ENCODE measurements at places on chromosomes 1 and 21.

DNA sequence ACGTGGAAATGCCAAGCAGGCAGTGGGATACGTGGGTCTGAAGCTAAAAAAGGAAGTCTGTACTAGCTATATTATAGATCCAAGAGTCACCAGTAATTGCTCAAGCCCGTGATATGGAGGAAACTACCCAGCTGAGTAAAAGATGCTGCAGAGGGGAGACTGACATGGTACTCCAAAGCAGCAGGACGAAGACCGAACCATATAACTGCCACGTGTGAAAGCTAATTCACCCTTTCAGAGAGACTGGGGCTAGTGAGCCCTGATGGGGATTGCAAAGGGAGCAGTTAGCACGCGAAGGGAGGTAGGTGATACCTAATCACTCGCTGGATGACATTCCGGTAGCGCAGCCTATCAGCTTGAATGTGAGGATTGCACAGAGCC, 316 bp downstream of the AP4B1 start:
- no peak for DNase-seq

- DNase-seq: no peak
These were observed 89.7 kb downstream of the SLC45A1 start for GRCh38 chr1:8407652-8408051.

GRCh38 chr1:116942344-116942743, 32.6 kb downstream of the PTGFRN start:
- DNase-seq: no peak

GRCh38 chr1:235404190-235404589, 37.0 kb downstream of the TBCE start:
- no peak for DNase-seq

GRCh38 chr1:41500781-41501518, 16.5 kb upstream of the EDN2 start:
- no peak for DNase-seq

DNA sequence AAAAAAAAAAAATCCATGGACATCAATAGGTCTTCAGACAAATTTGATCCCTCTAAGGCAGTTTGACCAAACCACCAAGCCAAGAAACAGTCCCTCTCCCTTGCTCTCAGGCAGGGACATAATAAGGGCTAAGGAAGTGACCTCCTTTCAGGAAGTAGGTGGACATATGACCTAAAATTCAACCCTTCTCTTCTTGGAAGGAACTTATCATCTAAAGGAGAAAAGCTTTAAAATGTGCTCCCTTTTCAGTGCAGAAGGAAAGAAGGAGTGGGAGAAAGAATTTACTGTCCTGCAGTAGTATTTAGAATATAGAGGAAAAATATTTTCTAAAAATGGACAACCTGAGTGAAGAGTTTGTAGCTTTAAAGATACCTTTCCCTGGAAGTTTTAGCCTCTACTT, 118.1 kb downstream of the DTL start:
- no peak for DNase-seq

DNA sequence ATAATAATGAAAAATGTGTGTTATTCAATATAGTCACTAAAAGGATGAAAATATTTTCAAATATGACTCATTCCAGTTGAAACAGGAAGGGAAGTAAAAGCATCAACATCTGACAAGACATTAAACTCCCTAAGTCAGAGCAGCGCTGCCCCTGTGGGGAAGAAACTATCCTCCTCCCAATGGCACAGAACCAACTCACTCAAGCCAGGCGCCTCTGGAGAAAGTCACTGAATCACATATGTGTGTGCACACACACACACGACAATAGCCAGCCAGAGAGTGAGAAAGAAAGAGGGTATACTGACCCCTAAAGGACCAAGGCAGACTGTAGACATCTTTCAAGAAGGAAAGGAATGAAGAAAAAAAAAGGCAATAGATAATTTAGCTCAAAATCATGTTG, 126.9 kb downstream of the SETD4 start:
- DNase-seq: no peak

DNA sequence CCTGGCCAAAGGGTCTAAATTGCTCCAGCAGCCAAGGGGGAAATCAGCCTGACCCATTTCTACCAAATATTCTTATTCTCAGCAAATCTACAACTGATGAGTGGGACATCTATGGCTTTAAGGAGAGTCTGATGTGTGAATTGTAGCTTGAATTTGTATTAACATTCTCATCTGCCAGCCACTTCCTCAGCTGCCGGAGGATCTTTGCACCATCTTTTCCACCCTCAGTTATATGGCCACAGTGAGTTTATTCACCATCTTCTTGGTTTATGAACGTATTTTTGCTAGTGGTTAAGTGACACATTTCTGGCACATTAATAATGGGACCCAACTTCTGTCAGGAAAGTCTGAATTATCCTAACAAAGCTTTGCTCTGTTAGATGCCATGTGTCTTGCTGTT, 69.6 kb downstream of the COLGALT2 start:
- DNase-seq: no peak

- no peak for DNase-seq
These were observed 4.7 kb upstream of the ETV3 start for GRCh38 chr1:157142765-157143423.

GRCh38 chr21:32991361-32991760, 34.4 kb upstream of the OLIG2 start:
- no peak for DNase-seq

GRCh38 chr1:34165422-34165921, 442 bp upstream of the CSMD2 start:
- DNase-seq: no peak

DNA sequence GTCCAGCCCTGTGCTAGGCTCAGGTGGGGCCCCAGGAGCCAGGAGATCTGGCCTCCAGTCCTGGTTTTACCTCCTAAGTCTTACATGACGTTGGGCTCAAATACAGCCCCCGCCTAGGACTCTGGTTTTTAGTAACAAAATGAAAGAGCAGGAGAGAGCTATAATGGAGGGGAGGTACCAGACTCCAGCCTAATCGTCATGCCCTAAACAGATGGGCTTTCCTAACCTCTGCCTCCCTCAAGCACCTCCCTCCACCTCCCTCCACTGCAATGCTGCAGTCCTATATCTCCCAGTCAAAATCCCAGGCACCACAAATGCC, 28.6 kb downstream of the TTC39A start:
- DNase-seq: no peak

- no peak for DNase-seq
These were observed 798.9 kb downstream of the BRINP3 start for GRCh38 chr1:189678779-189679178.

DNA sequence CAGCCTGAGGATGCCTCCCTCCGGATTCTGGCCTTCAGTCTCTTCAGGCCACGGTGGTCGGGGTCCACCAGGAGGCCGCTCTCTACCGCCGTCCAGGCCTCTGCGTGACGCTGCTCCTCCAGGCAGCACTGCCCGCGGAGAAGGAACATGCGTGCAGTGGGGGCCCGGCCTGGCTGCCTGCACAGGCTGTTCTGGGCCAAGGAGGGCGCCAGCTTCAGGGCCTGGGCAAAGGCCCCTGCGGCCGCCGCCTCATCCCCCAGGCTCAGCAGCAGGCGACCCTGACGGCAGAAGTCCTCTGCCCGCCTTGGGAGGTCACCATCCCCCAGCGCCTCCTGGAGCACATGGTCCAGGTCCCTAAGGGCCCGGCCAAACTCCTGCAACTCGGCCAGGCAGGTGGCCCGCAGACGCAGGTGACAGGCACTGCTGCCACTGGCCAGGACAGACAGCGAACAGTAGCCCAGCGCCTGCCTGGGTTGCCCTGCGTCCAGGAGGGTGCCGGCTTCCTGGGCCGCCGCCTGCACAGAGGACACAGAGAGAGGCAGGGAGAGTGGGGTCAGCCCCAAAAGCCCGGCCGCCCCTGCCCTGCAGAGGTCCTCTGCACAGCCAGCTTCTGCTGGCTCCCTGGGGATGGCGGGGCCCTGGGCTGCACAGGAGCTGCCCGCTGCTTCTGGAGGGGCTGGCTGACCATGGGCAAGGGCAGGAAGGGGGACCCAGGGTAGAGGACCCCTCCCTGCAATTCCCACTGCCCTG, 8.7 kb upstream of the MMEL1 start:
- no peak for DNase-seq

DNA sequence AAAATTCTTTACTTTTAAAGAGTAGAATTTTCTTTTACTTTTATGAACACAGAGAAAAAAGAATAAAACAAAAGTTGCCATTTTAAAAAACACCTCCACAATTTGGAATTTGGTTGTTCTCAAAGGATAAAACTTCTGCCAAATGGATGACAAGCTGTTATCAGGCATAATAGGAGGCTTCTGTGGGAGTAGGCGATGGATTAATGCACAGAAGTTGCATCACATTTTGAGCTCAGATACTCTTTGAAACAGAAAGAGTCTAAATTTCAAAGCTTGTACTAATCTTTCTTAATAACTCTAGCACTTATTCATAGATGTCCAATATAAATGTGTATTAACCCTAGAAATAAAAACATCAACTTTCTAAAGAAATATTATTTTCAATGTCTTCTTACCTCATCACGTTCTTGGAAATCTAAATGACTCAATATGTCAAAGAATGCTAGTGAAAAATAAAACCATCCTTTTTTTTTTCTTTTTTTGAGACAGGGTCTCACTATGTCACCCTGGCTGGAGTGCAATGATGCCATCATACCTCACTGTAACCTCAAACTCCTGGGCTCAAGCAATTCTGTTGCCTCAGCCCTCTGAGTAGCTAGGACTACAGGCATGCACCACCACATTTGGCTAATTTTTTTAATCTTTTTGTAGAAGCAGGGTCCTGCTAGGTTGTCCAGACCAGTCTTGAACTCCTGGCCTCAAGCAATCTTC, 112.8 kb upstream of the USP25 start:
- no peak for DNase-seq

DNA sequence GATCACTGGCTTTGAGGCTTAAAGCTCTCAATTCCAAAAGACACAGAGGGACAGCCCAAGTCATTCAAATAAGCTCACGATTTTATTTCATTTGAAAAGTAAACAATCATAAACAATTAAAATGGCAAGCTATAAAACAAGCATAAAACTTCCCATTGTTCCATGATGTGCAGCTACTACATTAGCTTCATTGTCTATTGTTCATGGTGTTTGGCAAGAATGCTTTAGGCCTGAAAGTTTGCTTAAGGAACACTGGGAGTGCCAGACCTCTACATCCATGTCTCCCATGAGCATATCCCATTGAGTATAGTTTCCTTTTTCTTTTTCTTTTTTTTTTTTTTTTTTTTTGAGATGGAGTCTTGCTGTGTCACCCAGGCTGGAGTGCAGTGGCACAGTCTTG, 286.1 kb upstream of the ESRRG start:
- no peak for DNase-seq

DNA sequence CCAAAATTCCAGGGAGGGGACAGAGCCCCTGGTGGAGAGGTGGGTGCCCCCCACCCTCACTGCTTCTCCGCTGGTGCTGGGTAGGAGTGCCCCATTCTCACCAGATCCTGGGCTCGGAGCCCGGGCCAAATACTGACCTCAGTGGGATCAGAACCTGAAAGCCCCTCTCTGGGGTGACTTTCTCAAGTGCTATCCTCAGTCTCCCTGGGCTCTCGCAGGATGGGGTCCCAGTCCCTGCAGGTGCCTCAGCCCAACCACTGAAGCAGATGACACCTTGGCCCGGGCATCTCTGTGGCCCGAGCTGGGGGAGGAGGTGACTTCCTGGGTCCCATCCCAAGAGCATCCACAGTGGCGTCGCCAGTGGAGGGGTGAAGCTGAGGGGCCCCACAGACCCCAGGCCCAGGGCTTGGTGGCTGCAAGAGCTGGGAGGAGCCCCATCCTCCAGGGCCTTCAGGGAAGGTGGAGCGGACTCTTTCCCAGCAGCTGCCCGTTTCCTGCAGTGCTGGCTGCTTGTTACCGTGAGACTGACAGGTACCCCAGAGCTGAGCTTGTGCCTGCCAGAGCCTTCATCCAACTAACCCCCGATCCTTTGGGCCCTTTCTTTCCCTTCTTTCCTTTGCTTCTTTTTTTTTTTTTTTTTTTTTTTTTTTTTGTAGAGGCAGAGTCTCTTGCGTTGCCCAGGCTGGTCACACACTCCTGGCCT, 3.9 kb upstream of the FNDC10 start:
- no peak for DNase-seq

GRCh38 chr1:170661646-170662411, 2.1 kb upstream of the PRRX1 start:
- DNase-seq: no peak

GRCh38 chr1:37477198-37477931, 3.0 kb downstream of the ZC3H12A start:
- peak; percentile 80 for DNase-seq

DNA sequence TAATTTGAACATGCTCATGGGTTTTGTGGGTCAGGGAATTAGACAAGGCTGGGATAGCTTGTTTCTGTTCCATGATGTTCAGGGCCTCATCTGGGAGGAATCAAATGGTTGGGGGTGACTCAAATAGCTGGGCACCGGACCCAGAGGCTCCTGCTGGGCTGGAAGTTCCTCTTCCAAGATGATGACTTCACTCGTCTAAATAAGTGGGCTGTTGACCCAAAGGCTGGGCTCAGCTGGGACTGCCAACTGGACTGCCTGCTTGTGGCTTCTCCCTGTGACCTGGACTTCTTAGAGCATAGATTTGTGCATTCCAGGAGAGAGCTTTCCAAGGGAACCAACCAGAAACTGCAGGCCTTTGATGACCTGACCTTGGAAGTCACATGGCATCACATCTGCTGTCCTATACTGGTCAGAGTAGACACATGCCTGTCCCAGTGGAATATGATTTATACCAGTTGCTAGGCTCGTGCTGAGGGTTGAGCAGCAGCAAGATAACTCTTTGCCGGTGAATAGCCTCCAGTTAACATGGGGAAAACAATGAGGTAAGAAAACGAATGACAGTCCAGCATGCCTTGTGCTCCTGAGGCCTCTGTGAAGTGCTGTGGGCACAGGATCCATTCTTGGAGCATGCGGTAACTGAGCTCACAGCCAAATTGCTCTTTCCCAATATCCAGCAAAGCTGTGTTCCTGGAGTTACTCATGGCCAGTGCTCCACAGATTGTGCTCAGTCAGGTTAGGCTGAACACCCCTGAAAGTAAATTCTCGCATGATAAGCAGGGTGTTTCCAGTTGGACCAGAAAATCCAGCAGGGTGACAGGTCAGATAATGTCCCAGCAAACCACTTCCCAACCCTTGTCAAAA, 272.9 kb upstream of the TMEM51 start:
- no peak for DNase-seq

DNA sequence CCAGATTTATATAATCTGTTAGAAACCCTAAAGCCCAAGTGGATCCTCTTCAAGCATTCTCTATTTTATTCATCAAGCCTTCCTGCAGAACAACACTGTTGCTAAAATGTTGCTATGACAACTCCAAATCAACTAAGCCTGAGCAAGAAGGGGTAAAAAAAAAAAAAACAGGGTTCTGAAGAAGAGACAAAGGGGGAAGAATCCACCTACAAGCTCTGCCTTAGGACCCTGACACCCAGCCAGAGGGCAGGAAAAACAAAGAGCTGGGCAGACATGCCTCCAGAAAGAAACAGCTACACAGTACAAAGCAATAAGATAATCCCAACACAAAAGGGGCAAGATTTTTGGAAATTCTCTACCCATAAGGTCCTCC, 1.3 kb downstream of the USF1 start:
- no peak for DNase-seq

DNA sequence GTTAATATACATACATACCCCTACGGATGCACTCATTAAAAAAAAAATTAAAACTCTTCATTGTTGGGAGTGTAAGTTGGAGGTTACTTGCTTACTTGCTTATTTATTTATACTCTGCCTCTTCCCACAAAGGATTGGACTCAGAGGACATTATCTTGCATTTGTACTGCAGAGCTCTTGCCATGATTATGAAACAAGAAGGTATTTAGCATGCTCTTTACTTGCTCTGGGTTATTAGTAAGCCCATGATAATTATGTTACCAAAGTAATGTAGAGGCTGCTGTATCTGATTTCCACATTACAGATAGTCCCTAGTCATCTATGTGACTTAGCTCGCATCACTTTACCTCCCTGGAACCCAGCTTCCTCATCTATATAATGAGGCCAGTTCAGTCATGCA, 355.1 kb upstream of the PTBP2 start:
- DNase-seq: no peak

GRCh38 chr1:78004719-78005447, at the start of gene DNAJB4:
Gene DNAJB4 (plus strand): TSS chr1:78004939. CDS start chr1:78005111, 172 bp downstream.
- DNase-seq: peak; percentile 22

All from stimulated activated CD4-positive, alpha-beta T cell treated with anti-CD3 and anti-CD28 coated beads, Interleukin-12 subunit alpha, Interleukin-12 subunit beta, amount 100 ng/mL, for 4 hours (primary cell).